Hematopoietic multipotent progenitor cell treated with erythropoietin and hydrocortisone succinate and interleukin-3 and kit ligand, for 4 days (in vitro differentiated cells): ENCODE measurements at places on chromosomes 6 and 20.

DNA sequence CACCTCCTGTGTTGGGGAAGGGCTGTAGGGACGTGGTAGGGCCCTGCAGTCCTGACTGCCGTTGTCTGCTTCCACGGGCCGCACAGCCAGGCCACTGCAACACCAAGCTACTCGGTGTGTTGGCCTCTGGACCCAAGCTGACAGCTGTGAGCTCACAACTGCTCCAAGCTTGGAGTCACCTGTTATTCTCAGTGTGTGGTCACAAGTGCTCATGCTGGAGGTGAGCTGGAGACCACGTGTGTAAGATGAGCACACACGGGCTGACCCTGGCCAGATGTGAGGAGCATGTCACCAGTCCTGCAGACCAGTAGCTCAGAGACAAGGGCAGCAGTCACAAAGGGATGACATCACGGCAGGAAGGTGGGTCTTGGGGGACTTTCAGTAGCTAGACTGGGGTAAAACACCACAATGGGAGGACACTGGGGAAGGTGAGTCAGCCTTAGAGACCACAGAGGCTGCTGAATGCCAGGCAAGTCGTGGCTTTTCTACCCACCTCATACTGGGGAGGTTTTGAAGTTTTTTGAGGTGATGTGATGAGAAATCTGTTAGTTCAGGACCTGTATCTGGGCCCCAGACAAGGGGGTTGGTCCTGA lies 87.3 kb downstream of the FAM120B start:
- DNase-seq: no peak

DNA sequence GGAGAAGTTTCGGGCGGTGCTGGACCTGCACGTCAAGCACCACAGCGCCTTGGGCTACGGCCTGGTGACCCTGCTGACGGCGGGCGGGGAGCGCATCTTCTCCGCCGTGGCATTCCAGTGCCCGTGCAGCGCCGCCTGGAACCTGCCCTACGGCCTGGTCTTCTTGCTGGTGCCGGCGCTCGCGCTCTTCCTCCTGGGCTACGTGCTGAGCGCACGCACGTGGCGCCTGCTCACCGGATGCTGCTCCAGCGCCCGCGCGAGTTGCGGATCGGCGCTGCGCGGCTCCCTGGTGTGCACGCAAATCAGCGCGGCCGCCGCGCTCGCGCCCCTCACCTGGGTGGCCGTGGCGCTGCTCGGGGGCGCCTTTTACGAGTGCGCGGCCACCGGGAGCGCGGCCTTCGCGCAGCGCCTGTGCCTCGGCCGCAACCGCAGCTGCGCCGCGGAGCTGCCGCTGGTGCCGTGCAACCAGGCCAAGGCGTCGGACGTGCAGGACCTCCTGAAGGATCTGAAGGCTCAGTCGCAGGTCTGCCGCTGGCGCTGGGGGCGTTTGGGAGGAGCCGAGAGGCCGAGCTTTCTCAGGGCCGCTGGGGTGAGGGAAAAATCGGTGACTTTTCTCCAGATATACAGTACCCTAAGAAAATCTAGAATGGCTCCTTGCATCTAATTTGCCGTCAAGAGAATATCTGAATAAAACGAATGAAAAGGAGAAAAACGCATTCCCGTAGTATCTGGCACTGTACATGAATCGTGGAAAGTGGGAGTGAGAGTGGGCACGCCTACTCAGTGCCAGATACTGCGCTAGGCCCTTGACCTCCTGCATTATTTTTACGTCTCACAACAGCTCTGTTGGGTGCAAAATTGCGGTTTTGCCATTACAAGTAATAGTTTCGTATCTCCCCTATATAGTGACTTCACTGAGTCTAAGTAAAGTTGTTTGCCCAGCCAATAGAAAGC lies 1.0 kb downstream of the CALHM6 start:
- DNase-seq: peak; percentile 81

- no peak for DNase-seq
Observed at GRCh38 chr6:47288267-47289090, 21.2 kb downstream of the TNFRSF21 start.

- DNase-seq: peak; percentile 14
Observed at GRCh38 chr6:72386324-72386723, 235.5 kb upstream of the KCNQ5 start.

GRCh38 chr20:53815509-53815908 lies 221.9 kb upstream of the ZNF217 start:
- DNase-seq: no peak

- DNase-seq: no peak
Observed at GRCh38 chr6:5361396-5361795, 100.1 kb downstream of the FARS2 start.

- DNase-seq: no peak
Observed at GRCh38 chr20:36876473-36876833, 515 bp downstream of the TLDC2 start.

- DNase-seq: peak; percentile 32
Observed at GRCh38 chr6:68756454-68757375, 121.6 kb downstream of the ADGRB3 start.
